Omental fat pad (tissue), 4 donors: ENCODE measurements at places on chromosomes 7 and 10.

DNA sequence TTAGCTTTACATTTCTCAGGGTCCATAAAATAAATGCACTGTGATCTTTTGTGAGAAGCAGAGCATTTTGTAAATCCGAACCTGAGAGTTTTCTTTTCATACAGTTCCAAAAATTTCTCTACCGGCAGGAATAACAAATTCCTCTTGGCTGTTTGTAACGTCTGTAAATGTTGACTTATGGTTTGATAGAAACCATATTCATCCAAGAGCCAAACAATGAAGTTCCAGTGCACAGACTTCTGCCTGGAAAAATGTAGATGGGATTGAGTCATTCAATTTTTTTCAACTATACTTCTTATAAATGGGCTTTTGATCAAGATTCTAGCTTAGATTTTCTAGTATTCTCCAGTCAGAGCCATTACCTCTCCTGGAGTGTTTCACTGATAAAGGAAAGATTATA lies 530.6 kb downstream of the TFEC start:
- no peak for DNase-seq

DNA sequence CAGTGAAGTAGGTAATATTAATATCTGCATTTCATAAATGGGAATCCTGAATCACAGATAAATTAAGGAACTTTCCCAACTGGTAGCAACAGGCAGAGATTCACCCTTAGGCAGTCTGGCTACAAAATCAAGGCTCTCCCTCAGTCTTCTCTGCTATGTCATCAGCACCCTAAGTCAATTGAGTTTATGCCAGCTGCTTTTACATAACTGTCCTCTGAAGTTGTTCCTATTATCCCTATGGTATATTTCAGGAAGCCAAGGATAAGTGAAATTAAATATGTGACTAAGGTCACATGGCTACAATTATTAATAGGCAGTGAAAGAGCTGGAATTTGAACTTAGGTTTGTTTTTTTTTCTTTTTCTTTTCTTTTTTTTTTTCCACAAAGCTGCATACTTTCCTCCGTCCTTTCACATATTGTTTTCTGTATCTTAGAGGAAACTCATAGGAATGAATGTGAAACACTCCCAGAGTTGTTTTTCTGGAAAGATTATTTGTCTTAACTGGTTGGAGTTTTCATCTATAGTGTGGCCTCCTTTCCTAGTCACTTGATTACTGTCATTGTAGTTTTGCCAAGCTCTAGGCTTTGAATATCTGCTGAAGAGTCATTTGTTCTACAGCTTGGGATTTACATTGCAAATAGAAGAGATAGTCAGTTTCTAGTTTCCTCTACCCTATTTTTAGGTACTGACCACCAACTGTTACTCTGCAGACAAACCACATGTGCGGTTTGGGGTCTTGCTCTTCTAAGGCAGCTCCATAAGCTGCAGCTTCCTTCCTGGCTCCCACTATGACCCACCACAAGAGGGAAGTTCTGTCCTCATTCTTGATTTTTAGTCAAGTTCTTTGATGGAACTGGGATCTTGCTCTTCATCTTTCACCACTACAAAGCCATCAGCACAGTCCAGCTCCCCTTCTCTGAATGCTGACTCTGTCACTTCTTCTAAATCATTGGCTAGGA lies 338.0 kb upstream of the KIAA1217 start:
- DNase-seq = no peak

GRCh38 chr10:86403183-86403797 lies 36.7 kb upstream of the GRID1 start:
- DNase-seq = no peak

GRCh38 chr10:113522460-113522859 lies 30.4 kb upstream of the HABP2 start:
- DNase-seq = no peak

GRCh38 chr10:8726084-8726778 lies 671.7 kb downstream of the GATA3 start:
- DNase-seq = no peak

DNA sequence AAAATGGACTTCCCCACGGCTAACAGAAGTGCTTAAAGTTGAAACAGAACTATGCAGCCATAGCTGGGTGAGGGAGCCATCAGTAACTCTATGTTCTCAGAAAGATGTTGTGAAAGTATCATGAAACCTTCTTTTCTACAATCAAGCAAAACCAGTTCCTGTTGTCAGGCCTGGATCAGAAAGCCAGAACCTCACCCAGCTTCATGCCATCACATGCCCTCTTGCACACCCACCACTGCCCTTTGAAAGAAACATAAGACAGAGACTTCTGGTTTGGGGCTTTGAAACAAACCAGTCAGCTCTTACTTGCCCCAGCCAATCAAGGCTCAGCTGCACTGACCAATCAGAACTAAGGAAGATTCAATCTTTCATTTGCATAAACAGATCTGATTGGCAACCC lies 230.8 kb upstream of the FERD3L start:
- DNase-seq = no peak

GRCh38 chr7:131816391-131817007 lies 260.1 kb upstream of the PODXL start:
- no peak for DNase-seq

- no peak for DNase-seq
Observed at GRCh38 chr10:98251399-98251798, 16.6 kb downstream of the LOXL4 start.

- DNase-seq = no peak
Observed at GRCh38 chr10:103168438-103168837, 24.6 kb downstream of the NT5C2 start.

DNA sequence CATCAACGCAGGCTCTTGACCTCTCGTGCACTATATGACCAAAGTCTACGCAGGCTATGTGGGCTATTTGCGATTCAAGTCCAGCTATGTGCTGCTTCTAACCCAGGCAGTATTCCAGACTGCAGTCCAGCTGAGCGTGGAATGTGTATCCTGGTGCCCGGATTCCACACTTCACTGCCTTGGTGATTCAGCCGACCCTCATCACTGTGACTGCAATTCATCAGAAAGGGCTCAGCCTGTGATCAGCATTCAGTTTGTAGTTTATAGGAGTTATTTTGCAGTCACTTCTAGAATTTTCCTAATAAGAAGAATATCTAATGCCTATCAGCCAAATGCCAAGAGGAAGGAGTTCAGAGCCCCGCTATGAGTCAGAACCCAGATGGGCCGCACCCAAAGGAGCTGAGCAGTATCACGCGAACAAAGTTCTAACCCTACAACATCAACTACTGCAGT lies 119.8 kb upstream of the LANCL2 start:
- no peak for DNase-seq

- DNase-seq = no peak
Observed at GRCh38 chr7:70694434-70694970, 437.4 kb upstream of the GALNT17 start.

DNA sequence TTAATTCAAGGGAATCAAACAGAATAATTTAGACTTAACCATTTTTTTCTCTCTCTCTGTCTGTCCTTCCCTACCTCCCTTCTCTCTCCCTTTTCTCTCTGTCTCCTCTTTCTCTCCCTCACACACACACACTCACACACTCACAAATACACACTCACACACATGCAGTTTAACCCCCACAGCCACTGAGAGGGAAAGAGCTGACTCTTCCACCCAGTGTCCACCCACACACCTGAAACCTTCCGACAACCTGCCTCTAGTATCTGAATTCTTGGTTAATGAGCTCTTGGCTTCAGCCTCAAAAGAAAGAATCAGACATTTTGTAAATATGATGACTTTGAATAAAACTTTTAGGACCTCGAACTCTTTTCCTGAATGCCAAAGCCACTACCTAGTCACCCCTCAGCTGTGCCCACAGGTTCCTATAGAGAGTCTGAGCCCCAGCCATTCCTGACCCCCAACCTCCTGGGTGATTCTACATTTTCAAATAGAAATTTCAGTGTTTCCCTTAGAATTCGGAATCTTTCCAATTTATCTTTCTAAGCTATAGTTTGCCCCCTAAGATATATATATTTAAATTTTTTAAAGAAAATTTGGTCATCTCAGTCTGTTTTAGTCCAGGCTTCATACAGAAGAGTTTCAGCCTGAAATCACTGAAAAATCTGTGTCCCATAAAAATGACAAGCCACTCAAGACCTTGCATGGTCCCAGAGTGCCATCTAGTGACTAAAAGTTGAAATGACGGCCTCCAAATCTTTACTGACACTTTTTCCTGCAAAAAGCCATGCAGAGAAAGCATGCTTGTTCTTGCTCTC lies 202.8 kb downstream of the IPMK start:
- DNase-seq = no peak

- no peak for DNase-seq
Observed at GRCh38 chr7:104185346-104185745, 22.5 kb downstream of the ORC5 start.

GRCh38 chr10:2282202-2282601 lies 544.9 kb upstream of the ADARB2 start:
- no peak for DNase-seq

DNA sequence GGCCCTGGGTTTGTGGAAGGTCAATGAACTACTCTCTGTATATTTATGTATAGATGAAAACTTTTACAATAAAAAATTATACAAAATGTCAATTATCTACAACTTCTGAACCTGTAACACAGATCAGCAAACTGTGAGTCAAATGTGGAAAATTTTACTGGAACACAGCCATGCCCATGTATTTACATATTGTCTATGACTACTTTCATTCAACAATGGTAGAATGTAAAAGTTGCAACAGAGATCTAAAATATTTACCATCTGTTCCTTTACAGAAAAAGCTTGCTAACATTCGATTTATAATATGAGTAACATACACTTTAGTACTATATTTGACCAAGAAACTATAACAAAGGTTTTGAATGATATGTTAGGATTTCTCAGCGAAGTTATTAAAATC lies 481.6 kb downstream of the PARD3 start:
- DNase-seq = no peak

DNA sequence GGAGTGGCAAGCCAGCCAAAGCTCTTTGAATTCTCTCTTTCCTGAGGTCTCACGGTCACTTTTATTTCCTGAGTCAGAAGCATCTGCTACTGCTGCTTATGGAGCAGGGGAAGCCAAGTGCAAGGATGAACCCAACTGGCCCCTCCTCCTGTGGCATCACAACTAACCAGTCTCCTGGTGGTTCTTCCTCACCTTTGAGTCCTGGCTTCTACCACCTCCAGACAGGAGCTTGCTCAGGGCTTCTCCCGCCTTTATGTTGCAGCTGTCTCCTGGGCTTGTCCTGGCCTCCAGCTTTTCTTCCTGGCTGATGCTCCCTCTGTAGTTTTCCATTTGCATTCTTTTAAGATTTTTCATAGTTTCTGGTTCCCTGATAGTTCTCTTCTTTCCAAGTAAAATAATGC lies 349.7 kb upstream of the NRP1 start:
- no peak for DNase-seq

DNA sequence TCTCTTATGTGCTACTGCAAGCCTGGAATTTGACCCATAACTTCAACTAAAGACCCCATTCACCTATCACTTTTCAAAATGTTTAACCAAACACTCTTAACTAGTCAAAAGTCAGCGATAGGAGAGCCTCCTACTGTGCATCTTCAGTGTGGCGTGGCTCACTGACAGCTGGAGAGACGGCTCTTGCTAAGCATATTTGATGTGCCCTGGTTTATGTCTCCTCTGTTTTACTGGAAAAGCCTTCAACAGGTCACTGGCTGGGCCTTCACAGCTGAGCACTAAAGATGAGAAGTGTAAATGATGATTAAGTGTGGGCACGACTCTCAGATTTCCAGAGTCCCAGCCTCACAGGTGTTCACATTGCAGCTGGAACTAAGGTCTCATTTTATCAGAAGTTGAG lies 472.1 kb downstream of the SEMA3D start:
- DNase-seq = no peak
